ENCODE measurements at places on chromosomes 3 and 15. TPM values are rescaled to one million over a fixed set of nuclear protein-coding genes. Genes with fewer than 3 reads are reported as not detected.

The ZCWPW2 gene
- 1.0 TPM for total RNA-seq

The GOLGA8G gene
- total RNA-seq, result not detected

The KY gene
- not detected for total RNA-seq

The CMTM6 gene
- 52.2 TPM for total RNA-seq

The TMC3 gene
- total RNA-seq, result 0.22 TPM

The TM4SF4 gene
- not detected for total RNA-seq

The SHF gene
- 4.6 TPM for total RNA-seq

The ATP13A5 gene
- total RNA-seq, result not detected

The PRTG gene
- total RNA-seq, result 13.6 TPM

The TP63 gene
- 0.94 TPM for total RNA-seq

The SLC2A2 gene
- total RNA-seq, result not detected

The CNTN4 gene
- not detected for total RNA-seq

The GCSAM gene
- not detected for total RNA-seq

The DIPK2A gene
- 19.1 TPM for total RNA-seq

The LIPH gene
- 6.4 TPM for total RNA-seq

The STAC gene
- 7.1 TPM for total RNA-seq

The SLC28A2 gene
- not detected for total RNA-seq

The CAPN3 gene
- 0.38 TPM for total RNA-seq

The RLBP1 gene
- total RNA-seq, result not detected

The OSTN gene
- not detected for total RNA-seq

The XCR1 gene
- total RNA-seq, result not detected
